Stimulated activated CD8-positive, alpha-beta memory T cell treated with anti-CD3 and anti-CD28 coated beads, Interleukin-7, amount 100 ng/mL, for 4 hours (primary cell): ENCODE measurements at places on chromosomes 6 and 20.

GRCh38 chr20:3788685-3789155 lies 2.2 kb upstream of the CENPB start:
- no peak for DNase-seq

- DNase-seq: no peak
Measured at GRCh38 chr6:73866305-73866704, 170.3 kb downstream of the CD109 start.

DNA sequence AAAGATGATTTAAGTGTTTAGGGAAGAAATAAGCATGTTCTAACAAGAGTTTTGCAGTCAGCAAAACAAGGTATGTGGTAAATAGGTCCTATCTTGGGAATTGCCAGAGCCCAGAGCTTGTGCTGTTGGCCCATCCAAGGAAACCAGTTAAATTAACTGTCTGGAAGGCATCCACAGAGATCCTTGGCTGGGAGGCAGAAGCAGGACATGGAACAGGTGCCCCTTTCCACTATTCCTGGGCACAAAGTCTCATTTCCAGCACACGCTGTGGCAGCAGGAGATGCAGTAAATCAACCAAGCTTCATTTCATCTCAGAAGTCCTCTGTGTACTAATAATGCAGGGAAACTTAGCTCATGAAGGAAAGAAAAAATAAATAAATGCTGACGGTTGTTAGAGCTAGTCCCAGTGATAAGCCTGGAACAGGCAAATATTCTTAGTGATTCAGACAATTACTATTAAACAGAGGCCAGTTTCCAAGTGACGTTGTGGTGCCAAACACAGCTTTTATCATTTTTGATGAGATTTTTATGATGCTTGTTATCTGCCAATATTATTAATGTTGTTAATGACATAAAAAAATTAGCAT lies 39.8 kb upstream of the SNAP25 start:
- no peak for DNase-seq

DNA sequence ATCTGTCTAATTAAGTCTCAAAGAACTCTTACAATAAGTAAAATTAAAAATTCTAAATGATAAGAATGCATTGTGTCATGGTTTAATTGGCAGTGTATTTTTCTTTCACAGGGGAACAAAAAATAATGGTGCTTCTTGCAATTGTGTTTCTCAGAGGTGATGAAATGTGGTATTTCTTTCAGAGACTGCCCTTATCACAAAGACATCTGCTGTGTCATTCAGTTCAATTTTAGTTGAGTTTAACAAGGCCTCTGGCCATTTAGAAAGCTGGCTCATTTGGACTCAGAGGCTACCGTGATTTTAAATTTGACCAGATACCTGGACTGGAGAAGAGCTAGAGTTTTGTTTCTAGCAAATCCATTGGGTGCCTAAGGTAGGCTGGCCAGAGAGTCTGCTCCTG lies 23.6 kb upstream of the ZNF831 start:
- no peak for DNase-seq

DNA sequence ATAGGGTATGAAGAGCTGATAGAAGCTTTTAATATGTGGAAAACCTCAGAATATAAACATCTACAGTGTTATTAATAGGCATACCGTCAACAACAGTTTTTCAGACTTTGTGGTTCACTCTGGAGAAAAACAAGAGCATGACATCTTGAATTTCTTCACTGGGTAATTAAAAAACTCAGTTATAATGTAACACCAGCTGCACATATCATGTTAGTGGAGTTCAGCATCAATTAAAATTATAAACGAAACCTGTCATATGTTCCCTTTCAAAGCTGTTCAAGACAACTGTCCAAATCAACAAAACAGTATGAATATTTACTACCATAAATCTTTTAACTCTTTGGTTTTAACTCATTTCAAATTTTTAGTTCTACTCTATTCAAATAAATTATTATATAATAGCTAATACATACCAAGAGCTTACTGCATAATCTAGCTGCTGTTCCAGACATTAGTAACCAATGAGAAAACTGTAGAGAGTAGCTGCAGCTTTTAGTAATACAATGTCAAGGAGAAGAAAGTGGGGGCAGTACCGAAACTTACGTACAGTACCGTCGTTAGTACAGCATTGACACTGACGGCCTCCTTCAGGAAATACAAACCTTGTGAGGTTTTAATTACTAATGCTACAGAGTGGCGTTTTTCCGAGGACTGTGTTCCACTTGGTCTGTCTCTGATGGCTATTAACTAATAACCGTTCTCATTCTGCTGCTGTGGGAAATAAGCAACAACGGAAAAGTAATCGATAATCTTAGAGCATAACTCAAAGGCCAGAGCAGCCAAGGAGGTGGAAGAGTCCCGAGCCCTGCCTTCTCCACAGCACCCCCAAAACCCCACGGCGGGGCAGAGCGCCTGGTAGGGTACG lies 532 bp upstream of the PM20D2 start:
- peak; percentile 8 for DNase-seq

DNA sequence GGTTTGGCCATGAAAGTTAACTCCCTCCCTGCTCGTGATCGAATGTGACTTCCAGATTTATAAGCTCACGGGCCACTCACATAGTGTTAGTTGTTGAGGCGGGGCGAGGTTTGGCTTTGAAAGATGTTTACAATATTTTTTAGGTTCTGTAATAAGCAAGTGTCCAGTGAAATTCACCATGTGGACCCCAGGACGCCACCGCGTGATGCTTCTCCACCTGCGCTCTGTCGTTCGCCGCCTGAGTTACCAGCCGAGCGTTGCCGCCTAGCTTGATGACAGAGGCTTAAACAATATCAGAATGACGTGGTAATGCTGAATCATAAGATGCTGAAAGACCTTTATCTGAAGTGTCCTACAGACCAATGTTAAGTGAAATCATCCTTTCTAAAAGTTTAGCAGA lies 241.0 kb downstream of the MYLK4 start:
- DNase-seq: no peak

DNA sequence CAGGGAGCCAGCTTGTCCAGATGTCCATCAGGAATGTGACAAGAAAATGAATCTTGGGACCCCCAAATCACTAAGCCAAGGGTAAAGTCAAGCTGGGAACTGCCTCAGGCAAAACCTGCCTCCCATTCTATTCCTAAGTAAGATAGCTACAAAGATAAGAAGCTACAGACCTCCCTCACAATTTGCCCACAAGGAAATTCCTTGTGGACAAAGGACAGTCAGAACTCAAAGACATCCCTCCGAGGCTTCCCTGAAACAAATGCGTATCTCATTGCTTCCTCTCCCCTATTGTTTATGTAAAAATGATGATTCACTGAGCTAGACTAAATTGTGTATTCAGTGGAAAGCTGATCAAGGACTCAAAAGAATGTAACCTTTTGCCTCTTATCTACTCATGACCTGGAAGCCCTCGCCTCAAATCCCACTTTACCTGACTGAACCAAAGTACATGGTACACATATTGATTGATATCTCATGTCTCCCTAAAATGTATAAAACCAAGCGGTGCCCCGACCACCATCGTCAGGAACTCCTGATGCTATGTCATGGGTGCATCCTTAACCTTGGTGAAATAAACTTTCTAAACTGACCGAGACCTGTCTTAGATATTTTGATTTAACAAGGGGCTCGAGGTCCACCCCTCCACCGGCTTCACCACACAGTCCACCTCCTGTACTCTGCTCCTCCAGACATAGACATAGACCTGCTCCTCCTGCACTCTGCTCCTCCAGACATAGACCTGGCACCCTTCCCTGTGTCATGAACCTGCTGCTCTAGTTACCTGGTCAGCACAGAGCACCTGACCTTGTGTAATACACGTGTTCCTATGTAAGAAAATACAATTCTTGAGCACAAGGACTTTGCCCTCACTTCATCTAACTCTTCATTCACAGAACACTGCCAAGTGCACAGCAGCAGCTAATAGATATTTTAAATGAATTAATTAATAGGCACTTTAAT lies 81.4 kb downstream of the WDR27 start:
- no peak for DNase-seq

DNA sequence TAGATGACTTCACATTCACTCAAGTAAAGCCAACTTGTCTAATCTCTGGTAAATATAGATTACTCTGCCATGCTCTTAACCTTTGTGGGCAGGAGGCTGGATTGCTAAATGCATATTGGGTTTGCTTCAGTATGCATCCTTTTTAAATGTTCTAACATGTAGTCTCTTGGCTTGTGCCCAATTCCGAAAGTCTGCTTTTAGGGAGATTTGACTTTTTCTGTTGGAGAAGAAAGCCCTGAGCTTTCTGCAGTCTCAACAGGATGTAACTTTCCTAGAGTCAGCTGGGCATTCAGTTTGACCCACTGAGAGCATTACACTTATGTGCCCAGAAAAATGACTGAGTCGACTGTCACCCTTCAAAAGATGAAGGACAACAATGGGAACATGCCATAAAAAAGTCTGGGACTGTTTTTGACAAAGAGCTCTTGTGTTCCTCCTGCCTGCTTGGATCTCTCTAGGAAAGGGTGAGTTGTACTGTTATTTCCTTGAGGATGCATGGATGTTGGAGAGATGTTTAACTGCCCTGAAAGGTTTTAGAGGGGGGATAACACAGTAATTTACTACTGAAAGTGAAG lies 299.4 kb downstream of the ZFAND3 start:
- no peak for DNase-seq

GRCh38 chr6:90896075-90896547 lies 309.2 kb upstream of the MAP3K7 start:
- DNase-seq: no peak

DNA sequence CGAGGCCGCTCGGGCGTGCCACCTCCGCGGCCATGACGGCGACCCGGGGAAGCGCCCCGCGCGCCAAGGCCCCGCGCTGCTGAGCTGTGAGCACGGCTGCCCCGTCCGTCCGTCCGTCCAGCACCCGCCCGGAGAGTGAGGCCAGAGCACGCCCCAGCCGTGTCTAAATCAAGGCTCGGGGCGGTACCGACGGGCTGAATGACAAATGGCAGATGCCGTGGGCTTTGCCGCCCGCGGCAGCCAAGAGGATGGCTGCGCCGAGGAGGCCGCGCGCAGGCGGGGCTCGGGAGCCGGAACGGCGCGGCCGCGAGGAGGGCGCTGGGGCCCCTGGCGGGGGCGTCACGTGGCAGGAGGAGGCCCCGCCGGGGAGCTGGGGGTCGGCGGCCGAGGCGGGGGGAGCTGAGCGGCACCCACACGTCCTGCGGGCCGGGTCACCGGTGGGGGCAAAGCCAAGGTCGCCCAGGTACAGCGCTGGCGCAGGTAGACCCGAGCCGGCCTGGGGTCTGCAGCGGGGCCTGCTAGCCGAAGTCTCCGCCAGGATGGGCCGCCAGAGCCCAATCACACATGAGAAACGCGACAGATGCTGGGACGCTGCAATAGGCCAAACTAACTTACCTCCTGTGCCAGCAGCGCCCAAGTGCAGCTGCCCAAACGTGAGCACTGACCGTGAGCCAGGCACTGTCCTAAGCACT lies at the start of gene PLAGL1:
Gene PLAGL1, minus strand, starts transcription at position 140 of the 692 bp plus-strand sequence. CDS start 60,123 bp downstream, outside the sequence.
- DNase-seq: peak; percentile 1

DNA sequence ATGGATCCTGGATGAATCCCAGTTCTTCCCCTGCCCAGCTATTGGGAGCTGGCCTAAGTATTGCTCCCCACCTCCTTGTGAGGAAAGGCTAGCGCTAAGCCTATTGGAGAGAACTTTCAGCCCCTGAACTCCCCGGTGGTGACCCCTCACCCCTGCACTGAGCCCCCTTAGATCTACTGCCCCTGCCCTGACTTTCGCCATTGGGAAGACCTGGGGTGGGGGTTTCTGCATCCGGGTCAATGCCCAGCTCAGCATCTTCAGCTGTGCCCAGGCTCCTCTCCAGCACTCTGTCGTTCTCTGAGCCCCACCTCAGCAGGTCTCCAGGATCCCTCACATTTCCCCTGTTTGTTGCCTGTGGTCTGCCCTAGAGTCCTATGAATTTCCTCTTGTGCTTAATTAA lies 9.0 kb downstream of the TREML4 start:
- DNase-seq: no peak

- DNase-seq: no peak
Measured at GRCh38 chr6:43766964-43767461, 3.0 kb upstream of the VEGFA start.

DNA sequence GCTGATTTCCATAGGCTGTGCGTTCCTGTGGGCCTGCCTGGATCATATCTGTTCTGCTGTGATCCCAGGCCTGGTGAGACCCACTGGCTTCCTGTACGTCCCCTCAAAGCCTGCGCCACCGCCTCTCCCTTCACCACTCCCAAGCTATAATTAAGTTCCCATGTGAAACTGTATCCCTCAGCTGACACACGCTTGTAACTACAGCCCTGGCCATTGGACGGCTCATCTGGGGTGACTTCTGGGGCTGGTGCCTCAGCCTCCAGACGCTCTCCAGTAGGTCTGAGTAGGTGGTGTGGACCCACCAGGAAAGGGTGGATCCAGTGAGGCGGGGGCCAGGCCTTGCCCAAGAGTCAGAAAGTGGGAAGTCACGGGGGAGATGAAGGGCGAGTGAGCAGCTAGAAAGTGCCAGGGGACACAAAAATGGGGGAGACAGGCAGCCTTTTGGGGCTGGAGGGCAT lies 21.0 kb downstream of the PPARD start:
- DNase-seq: no peak

DNA sequence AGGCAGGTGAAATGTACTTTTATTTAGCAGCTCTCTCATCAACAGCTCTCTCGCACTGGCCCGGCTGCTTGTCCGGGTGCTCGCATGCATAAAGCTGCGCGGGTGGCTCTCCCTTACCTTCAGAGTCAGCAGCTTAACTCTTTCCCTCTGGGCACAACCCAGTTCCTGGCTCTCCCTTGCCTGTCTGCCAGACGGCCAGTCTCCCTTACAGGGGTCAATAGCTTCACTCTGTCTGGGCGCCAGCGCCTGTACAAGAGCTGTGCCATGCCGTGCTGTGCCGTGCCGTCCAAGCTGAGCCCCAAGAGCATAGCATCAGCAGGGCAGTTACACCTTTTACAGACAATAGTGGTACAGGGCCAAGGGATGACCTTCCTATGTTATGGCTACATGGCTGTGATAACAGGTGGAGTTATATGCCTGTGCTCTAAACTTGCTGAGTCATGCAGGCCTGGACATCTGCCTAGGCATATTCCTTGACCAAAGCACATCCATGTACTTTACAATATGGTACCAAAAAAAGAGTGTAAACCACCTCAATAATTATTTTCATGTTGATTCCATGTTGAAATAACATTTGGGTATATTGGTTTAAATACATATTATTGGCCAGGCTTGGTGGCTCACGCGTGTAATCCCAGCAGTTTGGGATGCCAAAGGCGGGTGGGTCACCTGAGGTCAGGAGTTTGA lies 47.9 kb downstream of the BLTP3A start:
- no peak for DNase-seq

GRCh38 chr6:75818098-75818855 lies 69.2 kb downstream of the MYO6 start:
- DNase-seq: no peak

DNA sequence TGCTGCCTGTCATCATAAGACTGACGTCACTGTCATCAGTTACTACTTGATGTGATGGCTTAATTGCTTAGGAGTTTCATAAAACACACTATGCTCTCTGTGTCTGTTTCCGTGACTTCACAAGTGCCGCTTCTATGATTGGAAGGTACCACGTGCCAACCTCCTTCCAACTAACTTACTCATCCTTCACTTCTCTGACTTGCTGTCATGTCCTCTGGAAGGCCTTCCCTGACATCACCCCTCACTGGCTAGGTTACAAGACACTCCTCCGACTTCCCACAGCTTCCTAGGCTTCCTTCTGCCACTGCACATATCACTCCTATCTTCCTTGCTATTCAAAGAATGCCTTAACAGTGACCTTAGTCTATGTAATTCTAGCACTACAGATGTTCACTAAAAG lies 20.4 kb downstream of the SERINC3 start:
- no peak for DNase-seq
